ENCODE measurements at places on chromosomes 3 and 15.

- DNase-seq = no peak
Measured at GRCh38 chr3:86748015-86748414, 242.9 kb downstream of the VGLL3 start.

GRCh38 chr3:175404027-175404426 is 544.9 kb downstream of the NAALADL2 start:
- DNase-seq = no peak

DNA sequence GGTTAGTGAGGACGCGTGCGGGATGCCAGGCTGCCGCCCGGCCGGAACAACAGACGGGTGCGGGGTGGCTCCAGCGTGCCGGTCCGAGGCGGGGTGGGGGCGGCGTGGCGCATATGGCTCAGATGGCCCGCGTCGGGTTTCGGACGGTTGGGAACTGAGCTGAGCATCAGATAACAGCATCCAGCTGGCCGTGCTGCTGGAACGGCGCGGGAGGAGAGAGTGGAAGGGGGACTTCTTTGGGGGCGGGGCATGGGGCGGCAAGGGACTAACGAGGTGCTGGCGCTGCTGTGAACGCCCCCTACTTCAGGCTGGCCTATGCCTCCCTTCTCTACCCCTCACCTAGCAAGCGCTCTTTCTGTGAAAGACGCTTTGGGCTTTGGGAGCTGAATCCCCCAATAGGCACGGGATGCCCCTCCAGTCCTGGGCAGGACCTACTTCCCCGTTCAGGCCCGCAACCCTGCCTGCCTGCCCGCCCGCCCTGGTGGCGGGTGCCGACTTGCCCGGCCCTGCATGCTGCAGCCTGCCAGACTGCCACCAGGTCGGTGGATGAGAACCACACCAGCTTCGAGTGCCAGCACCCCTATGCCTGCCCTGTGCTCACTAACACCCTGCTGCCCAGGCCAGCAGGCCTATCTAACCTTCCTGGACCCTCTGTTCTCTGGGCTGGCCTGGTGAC is 542 bp downstream of the INKA1 start:
- peak; percentile 56 for DNase-seq

DNA sequence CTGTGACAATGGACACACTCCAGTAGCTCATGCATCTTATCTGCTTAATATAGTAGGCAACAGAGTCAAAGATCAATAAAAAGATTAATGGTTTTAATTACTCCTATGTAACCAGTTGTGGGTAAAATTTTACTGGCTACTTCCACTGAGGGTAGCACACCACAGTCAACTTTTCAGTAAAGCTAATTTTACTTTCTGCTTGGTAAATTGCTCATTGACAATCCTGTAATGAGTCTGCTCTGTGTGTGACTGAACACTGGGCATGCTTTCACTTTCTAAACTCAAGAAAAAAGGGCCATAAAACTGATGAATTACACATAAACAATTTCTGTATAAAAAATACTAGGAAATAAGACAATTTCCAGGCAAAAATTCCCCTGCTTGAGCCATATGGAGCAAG is 838.3 kb downstream of the VGLL3 start:
- DNase-seq = no peak

Data from T-cell (primary cell).